ENCODE measurements at places on chromosomes 6 and 20. TPM values are rescaled to one million over a fixed set of nuclear protein-coding genes. Genes with fewer than 3 reads are reported as not detected.

The ZSCAN31 gene
- total RNA-seq = 0.63 TPM

The RNF217 gene
- 1.7 TPM for total RNA-seq

The SCRT2 gene
- not detected for total RNA-seq

The SNAI1 gene
- 0.34 TPM for total RNA-seq

The GRM1 gene
- not detected for total RNA-seq

The ZBTB2 gene
- total RNA-seq = 19.0 TPM

The TBC1D32 gene
- 13.6 TPM for total RNA-seq

The CST7 gene
- total RNA-seq = 38.2 TPM

The SOX4 gene
- 0.71 TPM for total RNA-seq

The TGM3 gene
- not detected for total RNA-seq

The ZBTB46 gene
- 6.2 TPM for total RNA-seq

The HMGCLL1 gene
- total RNA-seq = not detected

DNA sequence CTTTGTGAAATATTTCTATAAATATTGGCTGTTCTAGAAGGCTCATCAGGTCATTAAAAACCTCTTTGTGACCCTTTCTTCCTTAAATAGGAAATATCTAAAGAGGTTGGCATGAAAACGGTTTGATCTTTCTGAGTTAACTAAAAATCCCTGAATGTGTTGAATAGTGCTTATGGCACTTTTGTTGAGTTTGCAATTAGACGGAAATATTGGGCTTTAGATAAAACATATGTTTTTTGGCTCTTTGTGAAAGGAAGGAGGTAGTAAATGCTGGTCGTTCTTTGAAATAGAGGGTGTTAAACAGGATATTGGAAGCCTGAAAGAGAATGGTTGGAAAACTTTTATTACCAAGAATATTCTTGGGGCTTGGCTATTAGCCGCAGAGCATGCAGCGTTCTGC is 163.0 kb downstream of the ARID1B start:
- ATAC-seq = no peak

GRCh38 chr6:84017709-84018452 is 15.7 kb upstream of the MRAP2 start:
- no peak for ATAC-seq

DNA sequence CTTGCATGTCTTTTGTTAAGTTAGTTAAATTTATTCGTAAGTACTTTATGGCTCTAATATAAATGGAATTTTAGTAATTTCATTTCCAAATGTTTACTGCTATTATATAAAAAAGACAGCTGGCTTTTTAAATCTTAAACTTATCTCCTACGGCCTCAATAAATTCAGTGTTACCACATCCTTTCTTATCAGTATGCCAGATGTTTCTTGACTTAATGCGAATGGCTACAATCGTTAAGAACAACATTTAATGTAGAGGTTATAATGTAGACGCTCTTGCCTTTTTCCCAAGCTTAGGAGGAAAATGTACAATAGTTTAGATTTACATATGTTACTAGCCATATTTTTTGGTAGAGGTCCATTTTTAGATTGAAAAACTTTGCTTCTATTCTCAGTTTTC is 659.4 kb downstream of the TENT5A start:
- ATAC-seq = no peak

- ATAC-seq = peak; percentile 16
Measured at GRCh38 chr6:115986026-115986425, 74.7 kb downstream of the FRK start.

- ATAC-seq = no peak
Measured at GRCh38 chr6:168232528-168232927, 87.0 kb downstream of the DACT2 start.

- ATAC-seq = peak; percentile 72
Measured at GRCh38 chr6:73803562-73804241, 107.7 kb downstream of the CD109 start.

- no peak for ATAC-seq
Measured at GRCh38 chr20:59784365-59784764, 149.1 kb downstream of the SYCP2 start.

- no peak for ATAC-seq
Measured at GRCh38 chr6:35203680-35204079, 10.1 kb upstream of the SCUBE3 start.

DNA sequence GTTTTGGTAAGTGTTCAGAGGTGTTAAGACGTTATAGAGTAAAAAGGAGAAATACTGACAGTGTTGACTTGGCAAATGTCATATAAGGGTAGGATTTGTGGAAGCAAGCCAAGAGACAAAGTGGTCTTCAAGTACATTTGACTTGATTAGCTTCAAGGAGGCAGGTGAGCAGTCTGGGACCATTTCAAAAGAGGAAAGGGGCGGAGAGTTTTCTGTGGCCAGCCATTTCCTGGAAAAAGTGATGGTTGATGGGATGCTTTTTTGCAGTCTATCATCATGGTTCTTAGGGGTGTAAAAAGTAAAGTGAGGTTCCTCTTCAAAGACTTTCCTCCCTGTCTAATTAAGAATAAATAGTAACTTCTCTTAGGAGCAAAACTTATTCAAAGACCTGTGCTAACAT is 28.7 kb downstream of the FKBP1A start:
- ATAC-seq = no peak

- no peak for ATAC-seq
Measured at GRCh38 chr20:36121981-36122930, 32.3 kb upstream of the EPB41L1 start.

GRCh38 chr20:58017231-58017969 is 211.1 kb downstream of the ANKRD60 start:
- ATAC-seq = no peak

DNA sequence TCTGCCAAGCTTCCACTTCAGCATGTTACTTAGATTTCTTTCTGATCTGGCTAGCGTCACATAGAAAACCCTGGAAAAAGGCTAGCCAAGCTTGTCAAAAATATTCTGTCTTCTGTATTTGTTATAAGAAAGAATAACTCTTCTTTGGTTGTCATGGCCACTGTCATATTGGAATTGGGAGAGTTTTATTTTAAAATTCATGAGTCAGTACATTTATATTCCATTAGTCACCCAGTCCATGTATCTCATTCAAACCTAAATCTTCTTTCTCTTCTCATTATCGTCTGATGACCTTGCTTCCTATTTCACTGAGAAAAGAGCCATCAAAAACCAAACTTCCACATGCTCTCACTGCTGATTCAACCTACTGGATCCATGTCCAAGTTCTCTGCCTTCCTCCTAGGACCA is 65.7 kb downstream of the EPM2A start:
- ATAC-seq = no peak

DNA sequence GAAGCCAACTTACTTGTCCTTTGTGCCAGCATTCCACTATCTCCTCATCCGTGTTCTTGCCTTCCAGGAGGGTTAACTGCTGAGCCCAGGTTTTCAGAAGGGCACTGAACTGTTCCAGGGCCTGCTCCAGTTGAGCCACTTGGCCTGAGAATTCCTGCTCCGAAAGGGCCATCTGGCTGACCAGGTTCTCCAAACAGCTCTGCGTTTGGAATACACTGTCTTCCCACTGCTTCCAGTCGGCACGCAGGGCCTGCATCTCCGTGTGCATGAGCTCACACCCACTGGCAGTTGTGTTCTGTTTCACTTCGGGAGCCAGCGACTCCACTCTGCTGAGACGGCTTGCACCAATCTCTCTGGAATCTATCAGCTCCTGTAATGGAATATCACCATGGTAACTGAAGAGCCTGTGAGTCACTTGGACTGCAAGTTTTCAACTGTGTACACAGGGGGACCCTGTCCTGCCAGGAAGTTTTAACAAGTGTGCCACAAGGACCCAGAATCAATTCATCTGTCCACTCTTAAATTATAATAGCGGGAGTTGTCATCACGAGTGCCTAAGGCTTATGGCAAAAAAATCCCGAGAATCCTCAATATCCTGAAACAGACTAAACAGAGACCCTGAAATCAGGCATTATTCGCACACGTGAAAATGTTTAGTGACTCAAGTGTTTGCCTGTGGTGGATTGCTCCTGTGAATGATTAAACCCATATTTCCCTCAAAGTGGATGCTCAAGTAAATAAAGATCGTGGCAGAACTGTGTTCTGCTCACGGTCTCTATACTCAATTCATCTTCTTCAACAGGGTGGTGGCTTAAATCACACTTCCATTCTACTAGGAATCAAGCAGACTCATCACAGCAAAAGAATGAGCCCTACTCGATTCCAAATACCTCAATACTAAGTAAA is 255.9 kb downstream of the SYNE1 start:
- ATAC-seq = no peak

DNA sequence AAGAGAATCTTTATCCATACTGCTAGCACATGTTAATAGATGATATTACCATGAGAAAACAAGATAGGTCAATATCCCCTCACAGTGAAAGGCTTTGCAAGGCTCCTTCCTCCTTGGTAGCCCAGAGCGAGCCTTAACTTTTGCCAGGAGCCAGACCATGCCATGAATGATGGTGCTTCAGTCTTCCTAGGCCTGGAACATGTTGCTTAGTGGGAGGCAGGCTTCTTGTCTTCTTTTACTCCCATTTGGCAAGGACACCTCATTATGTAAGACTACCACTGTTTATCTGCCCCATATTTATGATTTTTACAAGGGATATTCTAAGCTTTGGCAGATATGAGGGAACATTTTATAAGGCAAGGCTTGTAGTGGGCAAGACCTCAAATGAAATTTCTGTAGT is 90.8 kb downstream of the GJA1 start:
- ATAC-seq = no peak

DNA sequence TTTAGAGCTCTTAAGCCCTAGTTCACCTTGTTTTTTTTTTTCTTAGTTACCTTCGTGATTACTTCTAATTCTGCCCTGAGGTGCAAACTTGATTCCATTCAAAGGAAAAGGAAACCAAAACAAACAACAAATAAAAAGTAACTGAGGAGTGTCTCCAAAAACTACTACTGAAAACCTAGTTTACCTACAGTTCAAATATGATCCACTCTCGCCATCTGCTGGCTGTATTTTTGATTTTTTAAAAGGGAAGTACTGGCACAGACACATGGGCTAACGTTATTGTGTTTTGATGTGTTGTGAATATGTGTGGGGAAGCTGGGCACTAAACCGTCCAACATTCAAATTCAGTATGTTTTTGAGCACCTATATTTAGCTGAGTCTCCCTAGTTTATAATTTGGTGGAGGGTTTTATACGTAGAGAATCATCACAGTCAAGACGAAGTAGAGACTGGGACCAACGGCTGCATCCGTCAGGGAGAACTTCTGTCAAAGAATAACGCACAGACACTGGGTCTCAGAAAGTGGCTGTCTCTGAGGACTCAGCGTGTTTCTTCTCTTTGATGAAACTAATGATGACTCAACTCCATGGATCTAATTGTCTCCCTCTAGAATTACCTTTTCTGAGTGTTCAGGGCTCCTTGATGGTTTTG is 373.5 kb upstream of the BTBD3 start:
- no peak for ATAC-seq

DNA sequence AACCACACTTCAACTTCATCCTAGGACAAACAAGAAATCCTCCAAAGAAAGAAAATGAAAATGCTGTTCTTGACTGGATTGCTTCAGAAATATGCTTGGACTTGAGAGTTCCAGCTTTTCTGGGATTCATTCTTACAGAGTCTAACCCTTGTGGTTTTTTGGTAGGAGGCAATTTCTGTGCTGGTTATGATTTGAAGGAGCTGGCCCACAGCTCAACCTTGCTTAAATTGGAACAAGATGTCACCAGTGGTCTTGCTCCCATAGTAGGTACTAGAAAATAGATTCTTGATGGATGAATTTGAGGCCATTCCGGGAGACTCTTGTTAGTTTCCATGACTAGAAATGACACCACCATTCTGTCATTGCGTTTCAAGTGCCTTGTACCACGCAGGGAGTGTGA is 54.3 kb upstream of the BMP6 start:
- ATAC-seq = no peak

- no peak for ATAC-seq
Measured at GRCh38 chr20:40251284-40251932, 437.6 kb downstream of the MAFB start.

GRCh38 chr20:53635221-53635620 is 41.6 kb upstream of the ZNF217 start:
- no peak for ATAC-seq

- ATAC-seq = no peak
Measured at GRCh38 chr6:31881136-31881859, 2.5 kb upstream of the SLC44A4 start.

DNA sequence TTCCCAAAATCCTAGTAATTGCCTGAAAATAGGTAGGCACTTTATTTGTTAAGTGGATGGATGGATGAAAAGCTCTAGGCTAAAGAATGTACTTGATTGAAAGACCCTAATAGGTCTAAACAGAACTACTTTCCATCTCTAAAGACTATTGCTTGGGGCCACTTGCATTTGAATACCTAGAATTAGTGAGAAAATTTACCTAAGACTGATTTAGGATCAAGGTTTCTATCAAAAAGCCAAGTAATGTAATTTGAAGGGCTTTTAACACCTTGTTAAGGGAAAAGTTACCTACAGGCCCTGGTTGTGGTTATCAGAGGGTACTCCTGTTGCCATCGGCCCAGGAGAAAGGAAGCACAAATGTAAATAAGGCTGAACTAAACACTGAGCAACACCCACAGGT is 580.7 kb downstream of the LMBRD1 start:
- no peak for ATAC-seq

DNA sequence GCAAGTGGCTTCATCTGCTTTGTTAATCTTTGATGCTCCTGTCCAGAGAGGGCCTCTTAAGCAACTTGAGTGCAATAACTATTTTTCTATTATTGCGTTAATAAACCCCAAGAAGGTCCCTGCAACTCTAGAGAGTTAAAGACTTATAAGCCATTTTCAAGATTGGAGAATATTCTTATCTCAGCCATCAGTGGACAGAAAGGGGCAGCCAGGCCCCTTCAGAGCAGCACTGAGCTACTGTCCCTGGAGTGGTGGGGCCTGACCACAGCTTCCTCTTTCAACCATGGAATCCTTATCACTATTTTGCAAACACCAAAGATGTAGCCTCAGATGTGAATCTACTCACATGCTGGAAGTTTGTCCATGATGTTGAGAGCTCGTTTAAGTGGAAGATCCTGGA is 2.8 kb upstream of the MAS1L start:
- ATAC-seq = no peak

DNA sequence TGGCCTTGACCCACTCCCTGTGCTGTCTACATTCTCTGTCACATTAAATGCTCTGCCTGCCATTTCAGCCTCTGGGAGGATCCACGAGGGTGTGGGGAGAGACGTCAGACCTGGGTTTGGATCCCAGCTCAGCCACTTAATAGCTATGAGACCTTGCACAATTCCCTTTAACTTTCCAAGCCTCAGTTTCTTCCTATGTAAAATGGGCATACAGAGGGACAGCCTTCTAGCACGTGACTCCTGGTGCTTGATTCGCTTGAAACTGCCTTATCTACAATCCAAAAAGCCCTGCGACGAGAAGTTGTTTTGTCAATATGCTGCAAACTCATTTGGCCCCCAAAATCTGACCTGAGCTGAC is 40.0 kb downstream of the TOX2 start:
- ATAC-seq = no peak

GRCh38 chr20:23203951-23204730 is 118.0 kb upstream of the CD93 start:
- ATAC-seq = no peak

- no peak for ATAC-seq
Measured at GRCh38 chr20:24789877-24790276, 159.2 kb upstream of the CST7 start.

GRCh38 chr6:27133281-27134227 is 113.9 kb upstream of the PRSS16 start:
- ATAC-seq = peak; percentile 26

Data from activated T-helper 17 cell treated with anti-CD3 and anti-CD28 coated beads, Interleukin-2, amount 50 U/mL, for 72 hours (primary cell).